ENCODE measurements at places on chromosomes 5 and 9. TPM values are rescaled to one million over a fixed set of nuclear protein-coding genes. Genes with fewer than 3 reads are reported as not detected.

Gene F2RL1
- 6.0 TPM for total RNA-seq

Gene TSLP
- 2.5 TPM for total RNA-seq

Gene MPDZ
- 39.6 TPM for total RNA-seq

Gene MLANA
- not detected for total RNA-seq

Gene NXNL2
- total RNA-seq = 0.77 TPM

Gene HMCN2
- total RNA-seq = 0.09 TPM

Gene PCDHB2
- 1.3 TPM for total RNA-seq

Gene NR3C1
- 63.2 TPM for total RNA-seq

Gene CERCAM
- total RNA-seq = 95.0 TPM

Gene LCN1
- total RNA-seq = not detected
